ENCODE measurements at places on chromosomes 5 and 9.

DNA sequence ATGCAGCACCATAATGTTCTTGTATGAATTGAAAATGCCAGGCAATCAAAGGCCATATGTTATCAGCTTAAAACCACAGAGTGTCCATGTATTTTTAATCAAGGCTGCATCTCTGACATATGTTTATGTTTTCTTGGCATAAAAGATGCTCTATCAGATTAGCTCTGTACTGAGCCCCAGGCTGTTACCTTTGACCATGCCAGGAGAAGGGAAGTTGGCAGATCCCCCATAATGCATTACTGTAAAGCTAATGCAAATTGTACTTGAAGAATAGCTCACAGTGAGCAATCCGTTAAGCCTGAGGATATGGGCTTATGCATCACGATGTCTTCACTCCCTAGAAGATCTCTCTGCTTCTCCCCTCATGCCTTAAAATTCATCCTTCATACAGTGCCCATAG lies 414.4 kb downstream of the BRINP1 start:
- no peak for DNase-seq

DNA sequence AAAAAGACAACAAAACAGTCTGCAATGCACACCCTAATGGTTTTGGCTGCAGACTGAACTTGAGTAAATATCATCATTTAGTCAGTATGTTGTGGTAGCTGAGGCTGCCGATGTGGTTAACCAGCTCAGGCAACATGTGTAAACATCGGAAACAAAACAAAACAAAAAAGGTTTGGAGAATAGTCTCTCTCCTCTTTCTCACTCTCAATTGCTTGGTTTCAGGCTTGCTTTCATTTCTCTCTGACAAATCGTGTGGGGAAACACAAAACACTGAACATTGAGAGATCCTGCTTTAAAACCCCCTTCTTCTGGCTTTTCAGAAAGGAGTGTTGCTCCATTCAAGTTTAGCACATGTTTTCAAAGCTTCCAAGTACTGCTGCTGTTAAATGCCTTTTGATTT lies 453.3 kb downstream of the BNC2 start:
- peak; percentile 45 for DNase-seq

DNA sequence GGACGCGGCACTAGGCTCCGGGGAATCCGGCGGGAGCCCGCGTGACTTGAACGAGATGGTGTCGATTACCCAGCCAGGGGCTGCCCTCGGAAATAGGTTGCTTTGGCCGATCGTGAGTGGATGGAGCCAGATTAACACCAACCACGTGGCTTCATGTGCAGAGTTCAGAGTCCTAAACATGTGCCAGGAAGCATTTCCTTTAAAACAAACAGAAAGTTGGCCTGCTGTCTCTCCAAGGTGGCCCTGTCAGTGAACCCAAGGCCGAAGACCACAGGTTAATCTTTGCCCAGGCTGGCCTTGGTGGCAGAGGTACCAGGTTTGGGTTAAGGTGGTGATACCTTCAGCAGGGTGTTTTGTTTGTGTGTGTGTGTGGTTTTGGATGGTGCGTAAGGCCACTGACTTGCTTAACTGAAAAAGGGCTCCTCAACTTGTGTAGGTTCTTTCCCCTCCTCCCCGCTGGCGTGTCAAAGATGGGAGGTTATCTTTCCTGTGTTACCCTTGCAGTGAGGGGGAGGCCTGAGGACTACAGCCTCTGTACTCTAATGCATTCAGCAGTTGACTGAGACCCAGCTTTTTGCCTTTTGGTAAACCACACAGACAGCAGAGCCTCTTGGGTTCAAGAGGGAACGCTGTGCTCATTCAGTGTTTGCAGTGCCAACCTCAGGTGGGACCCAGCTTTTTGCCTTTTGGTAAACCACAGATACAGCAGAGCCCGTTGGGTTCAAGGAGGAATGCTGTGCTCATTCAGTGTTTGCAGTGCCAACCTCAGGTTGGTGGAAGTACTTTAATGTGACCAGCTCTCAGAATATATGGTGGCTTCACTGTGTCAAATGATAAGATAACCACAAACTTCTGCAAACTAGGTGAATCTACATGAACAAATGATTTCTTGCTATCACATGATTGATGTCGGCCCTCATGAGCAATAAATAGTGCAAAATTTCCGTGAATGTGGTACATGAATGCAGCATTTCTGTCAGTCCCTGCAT lies 1.4 kb downstream of the IQGAP2 start:
- DNase-seq, result no peak

- DNase-seq, result no peak
These were observed 316.5 kb downstream of the ICE1 start for GRCh38 chr5:5738797-5739489.

DNA sequence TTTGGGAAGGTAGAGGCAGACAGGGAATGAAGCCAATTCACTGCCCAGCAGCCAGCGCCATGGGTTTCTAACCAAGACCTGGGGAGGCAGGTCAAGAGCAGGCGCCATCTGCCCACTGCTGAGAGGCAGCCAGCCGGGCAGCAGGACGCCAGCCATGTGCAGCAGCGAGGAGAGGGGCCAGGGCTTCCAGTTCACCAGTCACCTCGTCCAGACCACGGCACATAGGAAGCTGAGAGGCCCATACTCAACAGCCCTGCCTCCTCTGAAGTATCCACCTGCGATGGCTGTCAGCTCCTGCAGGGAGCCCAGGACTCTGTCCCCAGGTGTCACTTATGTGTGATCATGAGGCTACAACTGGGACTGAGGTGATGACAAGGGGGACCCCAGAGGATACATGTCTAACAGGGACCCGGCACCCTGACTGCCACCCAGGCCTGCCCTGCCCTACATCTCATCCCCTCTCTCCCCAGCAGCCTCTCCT lies 30.1 kb downstream of the IPPK start:
- no peak for DNase-seq

DNA sequence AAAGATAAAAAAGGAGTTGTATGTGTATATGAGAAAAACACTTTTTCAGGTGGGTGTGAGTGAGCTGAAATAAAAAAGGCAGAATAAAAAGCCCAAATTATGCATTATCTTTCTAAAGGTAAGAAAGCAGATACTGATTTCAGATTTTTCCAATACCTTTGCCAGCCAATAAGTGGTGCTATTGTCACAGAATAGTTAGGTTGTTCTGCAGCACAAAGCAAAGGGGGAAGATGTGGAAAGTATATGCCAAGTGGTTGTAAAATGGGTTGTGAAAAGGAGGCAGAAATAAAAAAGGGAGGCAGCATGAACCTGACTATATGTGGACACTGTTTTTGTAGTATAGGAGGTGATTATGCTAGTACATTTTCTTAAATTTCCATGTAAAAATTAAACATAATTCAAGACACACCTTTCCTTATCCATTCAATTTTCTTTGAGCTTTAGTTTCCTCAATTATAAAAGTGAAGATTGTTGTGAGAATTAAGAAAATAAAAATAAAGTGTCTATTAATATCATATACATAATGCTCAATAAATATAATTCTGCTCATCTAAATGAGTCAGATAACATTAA lies 106.7 kb downstream of the SMIM15 start:
- DNase-seq, result peak; percentile 63

DNA sequence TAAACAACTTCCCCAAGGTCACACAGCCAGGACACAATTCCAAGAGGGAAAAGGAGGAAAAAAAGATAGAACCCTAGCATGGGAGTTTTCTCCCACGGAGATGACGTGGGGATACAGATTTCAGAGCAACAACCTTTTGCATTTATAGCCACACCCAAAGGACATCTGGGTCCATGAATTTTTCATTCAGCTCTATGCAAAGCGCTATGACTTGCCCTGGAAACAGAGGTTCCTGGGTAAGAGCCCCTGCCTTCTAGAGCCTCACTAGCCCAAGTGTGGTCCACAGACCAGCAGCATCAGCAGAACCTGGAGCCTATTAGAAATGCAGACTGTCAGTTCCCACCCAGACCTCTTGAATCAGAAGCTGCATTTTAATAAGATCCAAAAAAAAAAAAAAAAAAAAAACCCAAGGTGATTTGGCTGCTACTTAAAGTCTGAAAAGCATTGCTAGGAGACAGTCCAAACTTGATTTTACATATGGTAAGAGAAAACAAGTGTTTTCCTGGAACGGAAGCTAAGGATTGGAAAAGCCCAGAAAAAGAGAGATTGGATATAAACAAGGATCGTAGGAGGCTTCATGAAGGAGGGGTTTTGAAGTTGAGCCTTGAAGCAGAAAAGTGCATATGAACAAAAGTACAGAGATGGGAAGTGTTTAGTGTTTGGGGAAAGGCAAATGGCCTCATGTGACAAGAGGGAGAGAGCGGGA lies 17.6 kb upstream of the ADAM19 start:
- no peak for DNase-seq

DNA sequence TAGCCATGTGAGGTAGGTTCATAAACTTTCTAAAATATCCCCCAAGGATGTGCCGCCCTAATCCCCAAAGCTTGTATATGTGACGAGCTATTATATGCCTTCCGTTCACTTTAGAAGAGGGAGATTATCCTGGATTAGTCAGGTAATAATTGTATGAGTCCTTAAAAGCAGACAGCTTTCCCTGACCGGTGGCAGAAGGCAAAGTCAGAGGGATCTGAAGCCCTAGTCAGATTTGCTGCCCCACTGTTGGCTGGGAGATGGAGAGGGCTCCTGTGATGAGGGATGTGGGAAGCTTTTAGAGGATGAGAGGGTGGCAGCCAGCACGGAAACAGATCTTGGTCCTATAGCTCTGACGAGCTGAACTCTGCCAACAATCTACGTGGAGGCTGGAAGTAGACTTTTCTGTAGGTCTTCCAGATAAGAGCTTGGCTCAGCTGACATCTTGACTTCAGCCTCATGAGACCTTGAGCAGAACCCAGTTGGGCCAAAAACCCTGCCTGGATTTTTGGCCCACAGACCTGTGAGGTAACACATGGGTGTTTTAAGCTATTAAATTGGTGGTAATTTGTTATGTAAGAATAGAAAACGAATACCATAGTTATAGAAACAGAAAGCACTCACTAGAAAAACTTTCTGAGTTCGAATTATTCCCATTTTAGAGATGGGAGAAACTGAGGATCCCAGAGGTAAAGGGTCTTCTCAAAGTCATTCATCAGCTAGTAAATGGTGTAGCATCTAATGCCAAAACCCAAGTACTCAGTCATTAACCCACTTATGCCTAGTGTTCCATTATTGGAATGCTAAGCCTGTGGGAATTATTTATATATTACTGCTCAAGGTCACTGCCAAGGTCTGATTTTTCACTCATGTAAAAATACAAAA lies 48.9 kb downstream of the SH3PXD2B start:
- no peak for DNase-seq

- no peak for DNase-seq
These were observed 41.8 kb upstream of the PAM start for GRCh38 chr5:102713278-102713677.

GRCh38 chr9:7607421-7607820 lies 192.2 kb downstream of the DMAC1 start:
- no peak for DNase-seq

DNA sequence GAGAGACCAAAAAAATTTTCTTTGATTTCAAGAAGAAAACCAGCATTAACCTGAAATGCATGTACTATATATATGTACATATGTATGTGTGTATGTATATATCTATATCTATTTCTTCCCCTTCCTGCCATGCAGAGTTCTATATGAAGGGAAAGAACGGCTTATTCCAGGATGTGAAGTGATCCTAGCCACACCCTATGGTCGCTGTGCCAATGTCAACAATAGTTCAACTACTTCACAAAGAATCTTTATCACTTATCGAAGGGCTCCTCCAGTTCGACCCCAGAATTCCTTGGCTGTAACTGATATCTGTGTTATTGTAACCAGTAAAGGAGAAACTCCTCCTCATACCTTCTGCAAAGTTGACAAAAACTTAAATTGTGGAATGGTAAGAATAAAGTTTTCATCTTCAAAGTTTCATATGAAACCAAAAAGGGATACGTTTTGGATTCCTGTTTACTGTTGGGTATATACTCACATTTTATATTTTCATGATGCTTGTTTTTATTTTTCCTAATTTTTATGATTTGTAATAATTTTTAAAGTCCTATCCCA lies 56.2 kb downstream of the DENND4C start:
- peak; percentile 46 for DNase-seq

Measured in epithelial cell of esophagus (primary cell).